ENCODE measurements at places on chromosomes 6 and 20.

DNA sequence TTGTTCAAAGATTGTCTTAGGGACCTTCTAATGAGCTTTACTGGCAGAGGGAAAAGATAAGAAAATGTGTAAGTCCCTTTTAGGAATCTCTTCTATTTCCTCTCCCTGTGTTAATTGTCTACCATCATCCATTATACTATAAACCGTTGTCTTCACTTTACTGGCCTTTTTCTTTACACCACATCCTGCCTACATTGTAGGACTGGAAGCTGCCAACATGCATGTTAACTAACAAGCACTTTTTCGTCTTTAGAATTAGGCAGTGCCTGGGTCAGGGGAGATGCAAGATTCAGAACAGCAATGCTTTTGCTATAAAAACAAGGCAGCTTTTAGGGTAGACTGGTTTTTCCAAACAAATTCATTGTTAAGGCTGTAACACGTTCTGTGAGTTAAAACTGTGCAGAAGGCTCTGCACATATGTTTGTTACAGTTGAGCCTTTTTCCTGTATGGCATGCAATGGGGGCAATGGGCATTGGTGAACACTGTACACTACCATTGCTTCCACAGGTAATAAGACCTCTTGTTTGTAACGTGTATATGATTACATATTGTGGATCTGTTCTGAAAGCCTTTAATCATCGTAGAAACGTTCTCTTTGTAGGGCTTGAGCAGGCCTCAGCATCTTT lies 10.9 kb upstream of the PKIG start:
- no peak for DNase-seq

DNA sequence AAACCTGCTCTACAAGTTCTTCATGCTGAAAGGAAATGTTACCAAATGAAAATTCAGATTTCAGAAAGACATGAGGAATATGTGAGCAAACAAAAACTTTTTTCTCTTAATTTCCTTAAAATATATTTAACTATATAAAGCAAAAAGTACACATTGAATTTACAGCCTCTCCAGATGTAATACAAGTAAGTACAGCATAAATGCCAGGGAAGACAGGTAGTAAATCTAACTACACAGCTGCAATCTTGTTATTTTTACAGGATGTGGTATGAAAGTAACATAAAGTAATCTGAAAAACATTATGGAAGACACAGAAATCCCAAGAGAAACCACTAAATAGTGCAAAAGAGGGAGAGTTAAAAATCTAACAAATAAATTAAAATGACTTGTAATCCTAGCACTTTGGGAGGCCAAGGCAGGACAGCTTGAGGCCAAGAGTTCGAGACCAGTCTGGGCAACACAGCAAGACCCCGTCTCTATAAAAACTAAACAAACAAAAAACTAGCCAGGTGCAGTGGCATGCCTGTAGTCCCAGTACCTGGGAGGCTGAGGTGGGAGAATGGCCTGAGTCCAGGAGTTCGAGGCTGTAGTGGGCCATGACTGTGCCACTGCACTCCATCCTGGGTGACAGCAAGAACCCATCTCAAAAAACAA lies 50.7 kb downstream of the FAM8A1 start:
- no peak for DNase-seq

GRCh38 chr20:44442298-44443070 lies 33.2 kb upstream of the TTPAL start:
- no peak for DNase-seq

DNA sequence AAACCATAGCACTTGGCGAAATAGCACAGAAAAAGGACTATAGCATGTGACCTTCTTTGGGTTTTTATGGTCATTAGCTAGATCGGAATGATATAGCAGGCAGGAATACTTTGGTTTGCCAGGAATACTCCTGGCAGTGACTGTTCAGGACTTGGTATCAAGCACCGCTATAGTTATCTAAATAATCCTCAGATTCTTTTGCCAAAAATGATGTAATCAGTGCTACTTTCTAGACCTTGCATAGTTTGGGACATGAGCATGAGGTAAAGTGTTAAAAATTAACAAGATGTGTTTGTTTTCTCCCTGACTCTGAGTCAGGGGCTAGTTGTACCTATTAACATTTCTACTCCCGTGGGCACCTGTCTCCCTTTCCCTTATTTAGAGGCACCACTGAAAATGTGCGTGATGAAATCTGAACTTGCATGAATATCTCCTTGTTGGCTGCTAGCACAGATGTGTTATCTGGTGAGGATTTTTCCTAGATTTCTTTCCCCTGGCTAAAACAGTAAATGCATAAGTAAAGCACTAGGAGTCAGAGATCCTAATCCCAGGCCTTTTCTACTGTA lies 511.0 kb downstream of the CDKAL1 start:
- no peak for DNase-seq

- DNase-seq: peak; percentile 89
Observed at GRCh38 chr6:29723666-29724588, 693 bp downstream of the HLA-F start.

GRCh38 chr6:28948782-28949486 lies 25.1 kb upstream of the TRIM27 start:
- no peak for DNase-seq

- DNase-seq: no peak
Observed at GRCh38 chr6:17688481-17688880, 18.2 kb downstream of the NUP153 start.

- DNase-seq: no peak
Observed at GRCh38 chr6:105170059-105170458, 9.8 kb downstream of the POPDC3 start.

DNA sequence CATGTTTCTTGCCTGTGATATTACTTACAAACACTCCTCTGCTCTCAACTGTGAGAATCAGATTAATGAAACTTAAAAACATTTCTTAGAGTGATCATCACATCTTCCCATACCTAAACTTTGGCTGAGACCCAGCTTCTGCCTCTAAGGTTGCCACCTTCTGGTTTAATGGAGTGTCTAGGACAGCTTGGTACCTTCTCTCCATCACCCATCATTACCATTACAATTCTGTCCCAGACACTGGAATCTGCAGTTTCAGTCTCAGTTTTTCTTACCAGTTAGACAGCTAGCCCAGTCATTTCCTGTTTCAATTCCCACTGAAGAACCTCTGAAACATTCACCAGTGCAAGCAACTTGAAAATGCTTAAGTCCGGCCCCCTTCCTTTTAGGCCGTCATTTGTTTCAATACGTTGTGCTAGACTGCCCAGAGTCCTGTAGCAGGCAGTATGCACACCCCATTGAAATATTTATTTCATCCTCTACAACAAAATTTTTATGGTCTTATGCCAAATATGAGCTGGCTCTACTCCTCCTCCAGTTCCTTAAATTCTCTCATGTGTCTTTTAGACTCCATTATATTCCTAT lies 107.0 kb upstream of the FOXO3 start:
- no peak for DNase-seq

DNA sequence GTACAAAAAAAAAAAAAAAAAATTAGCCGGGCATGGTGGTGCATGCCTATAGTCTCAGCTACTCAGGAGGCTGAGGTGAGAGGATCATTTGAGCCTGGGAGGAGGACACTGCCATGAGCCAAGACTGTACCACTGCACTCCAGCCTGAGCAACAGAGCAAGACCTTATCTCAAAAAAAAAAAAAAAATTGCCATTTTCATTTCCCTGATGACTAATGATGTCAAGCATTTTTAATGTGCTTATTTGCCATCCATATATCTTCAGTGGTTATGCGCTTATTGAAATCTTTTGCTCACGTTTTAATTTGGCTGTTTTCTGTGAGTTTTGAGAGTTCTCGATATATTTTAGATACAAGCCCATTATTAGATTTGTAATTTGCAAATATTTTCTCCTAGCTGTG lies 46.7 kb downstream of the PFDN4 start:
- DNase-seq: no peak

GRCh38 chr6:104789770-104790190 lies 69.9 kb downstream of the HACE1 start:
- no peak for DNase-seq

- no peak for DNase-seq
Observed at GRCh38 chr6:149963462-149964307, at the start of gene ULBP1. TSS of gene ULBP1 (plus strand) at chr6:149963943. CDS start at chr6:149964050, 107 bp downstream.

DNA sequence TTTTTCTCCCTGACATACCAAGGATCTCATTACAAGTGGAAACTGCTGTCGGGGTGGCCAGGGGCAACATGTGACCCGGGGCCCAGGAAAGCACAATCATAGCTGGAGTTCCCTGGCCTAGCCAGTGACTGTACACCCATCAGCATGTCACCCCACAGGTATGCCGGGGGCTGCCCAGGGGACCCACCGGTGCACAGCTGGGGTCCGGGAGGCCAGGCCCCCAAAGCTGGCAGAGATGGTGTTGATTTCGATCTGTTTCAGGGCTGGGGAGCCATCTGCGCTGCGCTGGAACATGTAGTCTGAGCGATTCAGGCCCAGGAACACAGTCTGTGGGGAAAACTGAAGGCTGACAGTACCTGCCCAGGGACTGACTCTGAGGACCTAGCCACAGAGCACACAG lies 13.3 kb downstream of the GSS start:
- no peak for DNase-seq

DNA sequence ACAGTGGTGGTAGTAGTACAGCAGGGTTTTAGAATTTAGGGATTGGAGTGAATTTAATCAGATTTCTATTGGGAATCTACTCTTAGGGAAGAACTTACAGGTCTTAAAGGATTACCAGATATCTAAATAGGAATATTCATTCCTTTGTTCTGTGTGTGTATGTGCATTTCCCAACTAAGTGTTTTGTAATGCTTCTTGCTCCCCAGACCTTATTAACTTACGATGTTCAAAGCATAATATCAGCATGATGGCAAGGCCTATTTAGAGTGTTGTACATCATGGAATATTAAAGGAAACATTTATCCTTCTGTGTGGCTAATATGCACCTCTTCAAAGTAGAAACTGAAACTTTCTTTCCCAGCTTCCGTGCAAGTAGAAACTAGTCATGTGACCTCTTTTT lies 133.9 kb downstream of the EPM2A start:
- DNase-seq: no peak

GRCh38 chr6:132960720-132961119 lies 146.4 kb downstream of the RPS12 start:
- no peak for DNase-seq

GRCh38 chr6:3593161-3593560 lies 136.3 kb upstream of the SLC22A23 start:
- DNase-seq: no peak

DNA sequence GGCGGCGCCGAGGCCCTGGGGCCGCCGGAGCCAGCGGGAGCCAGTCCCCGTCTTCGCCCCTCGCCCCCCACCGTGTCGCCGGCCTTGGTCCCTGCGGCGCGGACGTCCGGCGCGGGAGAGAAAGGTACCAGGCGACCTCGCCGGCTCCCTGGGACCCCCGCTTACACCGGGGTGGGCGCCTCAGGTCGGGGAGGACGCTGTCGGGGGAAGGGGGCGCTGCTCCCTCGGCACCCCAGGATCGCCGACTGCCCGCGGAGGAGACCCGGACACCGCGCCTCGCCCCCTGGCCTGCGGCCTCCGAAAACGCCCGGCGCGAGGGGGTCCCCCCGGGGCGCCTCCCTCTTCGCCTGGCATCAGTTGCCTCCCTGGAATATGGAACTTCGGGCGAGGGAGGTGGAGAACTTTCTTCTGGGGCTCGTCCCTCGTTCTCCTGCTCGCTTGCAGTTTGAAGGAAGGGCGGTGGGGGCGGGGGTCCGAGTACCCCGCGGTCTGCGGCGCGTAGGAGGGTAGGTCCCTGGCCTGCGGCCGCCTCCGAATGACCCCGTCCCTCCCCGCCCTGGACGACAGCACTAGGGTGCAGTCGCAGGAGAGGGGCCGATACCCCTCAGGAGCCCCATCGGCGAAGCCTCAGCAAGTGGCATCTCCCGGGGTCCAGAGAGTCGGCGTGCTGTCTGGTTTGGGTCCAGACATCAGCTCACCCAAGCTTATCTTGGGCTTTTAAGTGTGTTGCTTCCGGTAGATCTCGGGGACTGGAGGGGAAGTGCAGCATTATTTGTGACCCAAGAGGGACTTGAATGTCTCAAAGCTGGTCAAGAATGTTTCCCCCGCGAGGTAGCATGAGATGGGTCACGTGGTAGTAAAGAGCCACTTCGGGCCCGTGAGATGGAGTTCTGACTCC lies 549 bp downstream of the ANKRD6 start:
- no peak for DNase-seq

GRCh38 chr6:35014786-35015185 lies 125.7 kb downstream of the ANKS1A start:
- DNase-seq: no peak

DNA sequence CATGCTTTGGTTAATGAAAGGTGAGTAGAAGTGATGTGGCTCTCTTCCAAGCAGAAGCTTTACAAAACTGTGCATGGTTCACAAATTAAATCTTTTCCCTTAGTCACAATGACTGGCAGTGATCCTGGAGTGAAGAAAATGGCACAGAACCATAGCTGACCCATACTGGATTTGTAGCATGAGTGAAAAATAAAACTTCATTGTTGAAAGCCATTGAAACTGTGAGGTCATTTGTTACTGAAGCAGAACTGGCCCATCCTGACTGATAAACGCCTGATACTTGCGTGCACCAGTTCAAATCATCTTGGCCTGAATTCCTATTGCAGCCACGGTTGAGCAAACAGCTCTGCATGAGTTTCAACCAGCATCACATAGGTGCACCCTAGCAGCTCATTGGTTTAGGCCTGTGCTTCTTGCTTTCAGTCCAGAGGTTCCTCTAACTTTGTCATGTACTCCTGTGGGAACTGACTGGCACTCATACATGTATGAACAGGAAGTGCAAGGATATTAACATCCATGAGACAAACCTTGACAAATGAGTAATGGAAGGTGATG lies 40.5 kb downstream of the SAMD5 start:
- no peak for DNase-seq

DNA sequence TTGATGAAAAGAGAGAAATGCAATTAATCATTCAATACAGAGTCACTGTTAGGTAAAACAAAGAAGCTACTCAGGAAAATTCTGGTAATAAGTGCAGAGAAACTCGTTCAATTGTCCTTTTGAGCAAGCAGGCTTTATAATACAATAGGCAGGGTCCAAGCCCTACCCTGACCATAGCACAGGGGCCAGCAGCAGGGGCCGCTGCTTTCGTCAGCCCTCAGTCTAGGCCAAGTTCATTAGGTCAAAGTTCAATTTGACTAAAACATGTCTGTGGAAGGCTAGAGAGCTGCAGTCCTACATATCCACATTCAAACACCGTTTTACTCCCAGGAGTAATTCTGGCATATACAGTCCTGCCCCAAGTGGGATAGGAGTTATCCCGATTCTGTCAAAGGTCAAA lies 94.6 kb downstream of the BCAS1 start:
- no peak for DNase-seq

GRCh38 chr6:16360365-16360764 lies 122.0 kb downstream of the GMPR start:
- DNase-seq: no peak

All from stimulated activated CD4-positive, alpha-beta T cell treated with anti-CD3 and anti-CD28 coated beads, Interleukin-1b, Interleukin-23, amount 100 ng/mL, for 1 hour (primary cell).